ENCODE measurements at places on chromosomes 1 and 21.

DNA sequence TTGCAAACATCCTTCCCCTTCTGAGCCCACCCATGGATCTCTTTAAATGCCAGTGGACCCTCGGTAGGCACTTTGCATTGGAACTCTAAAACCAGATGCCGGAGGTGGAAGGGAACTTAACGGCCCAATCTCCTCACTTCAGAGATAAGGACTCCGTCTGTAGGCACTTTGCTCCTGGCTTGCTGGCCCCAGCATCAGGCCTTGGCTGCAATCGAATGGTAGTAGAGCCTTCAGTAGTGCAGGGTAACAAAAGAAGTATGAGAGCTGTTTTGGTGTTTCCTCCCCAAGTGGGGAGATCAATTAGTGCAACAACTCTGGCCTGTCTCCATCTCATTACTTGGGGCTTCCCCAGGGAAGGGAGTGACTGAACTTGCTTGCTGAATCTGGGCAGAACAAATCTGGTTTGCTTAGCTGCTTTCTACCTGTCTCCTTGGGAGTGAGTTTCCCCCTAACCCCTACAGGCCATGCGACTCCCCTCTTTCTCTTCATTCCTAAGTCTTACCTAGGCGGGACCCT, 70.8 kb downstream of the TENT5C start:
- DNase-seq: no peak

DNA sequence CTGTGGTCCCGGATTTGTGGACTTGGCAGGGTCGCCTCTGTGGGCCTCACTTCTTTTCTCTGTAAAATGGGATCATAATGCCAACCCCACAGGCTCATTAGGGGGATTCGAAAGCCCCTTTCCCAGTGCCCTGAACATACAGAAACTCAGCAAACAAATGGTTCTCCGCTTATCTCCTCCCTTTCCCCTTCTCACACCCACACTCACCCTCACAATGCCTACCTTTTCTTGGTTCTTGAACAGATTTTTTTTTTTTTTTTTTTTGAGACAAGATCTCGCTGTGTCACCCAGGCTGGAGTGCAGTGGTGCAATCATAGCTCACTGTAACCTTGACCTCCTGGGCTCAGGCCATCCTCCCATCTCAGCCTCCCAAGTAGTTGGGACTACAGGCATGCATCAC, 175.7 kb downstream of the KAZN start:
- DNase-seq: no peak

DNA sequence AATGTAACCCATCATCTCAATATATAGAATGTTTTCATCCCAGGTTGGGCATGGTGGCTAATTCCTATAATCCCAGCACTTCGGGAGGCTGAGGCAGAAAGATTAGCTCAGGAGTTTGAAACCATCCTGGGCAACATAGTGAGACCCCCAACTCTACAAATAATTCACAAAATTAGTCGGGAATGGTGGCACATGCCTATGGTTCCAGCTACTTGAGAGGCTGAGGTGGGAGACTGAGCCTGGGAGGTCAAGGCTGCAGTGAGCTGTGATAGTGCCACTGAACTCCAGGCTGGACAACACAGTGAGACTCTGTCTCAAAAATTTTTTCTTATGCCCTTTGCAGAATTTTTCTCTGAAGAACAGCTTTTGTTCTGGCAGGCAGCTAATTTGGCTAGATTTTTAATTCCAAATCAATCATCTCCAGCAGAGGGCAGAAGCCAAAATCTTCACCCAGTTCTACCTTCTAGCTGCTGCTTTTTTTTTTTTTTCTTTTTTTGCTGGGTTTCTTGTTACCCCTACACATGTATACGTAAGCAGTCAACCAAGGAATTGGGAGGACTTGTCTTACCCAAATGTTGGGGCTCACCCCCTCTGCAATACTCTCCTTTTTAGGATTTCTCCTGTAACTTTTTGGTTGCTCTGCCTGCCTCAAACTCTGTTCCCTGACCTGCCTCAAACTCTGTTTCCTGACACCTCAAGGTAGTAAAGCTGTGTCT, 2.7 kb upstream of the RAD54L start:
- DNase-seq: peak; percentile 11

- DNase-seq: peak; percentile 74
Measured at GRCh38 chr1:32201011-32201855, 838 bp downstream of the CCDC28B start.

- no peak for DNase-seq
Measured at GRCh38 chr1:99438656-99439230, 174.5 kb downstream of the PLPPR4 start.

- DNase-seq: no peak
Measured at GRCh38 chr1:172905452-172905851, 145.3 kb downstream of the TNFSF18 start.

- DNase-seq: no peak
Measured at GRCh38 chr1:87615491-87615890, 286.8 kb downstream of the LMO4 start.

- DNase-seq: no peak
Measured at GRCh38 chr1:63818567-63819325, 44.9 kb downstream of the ROR1 start.

DNA sequence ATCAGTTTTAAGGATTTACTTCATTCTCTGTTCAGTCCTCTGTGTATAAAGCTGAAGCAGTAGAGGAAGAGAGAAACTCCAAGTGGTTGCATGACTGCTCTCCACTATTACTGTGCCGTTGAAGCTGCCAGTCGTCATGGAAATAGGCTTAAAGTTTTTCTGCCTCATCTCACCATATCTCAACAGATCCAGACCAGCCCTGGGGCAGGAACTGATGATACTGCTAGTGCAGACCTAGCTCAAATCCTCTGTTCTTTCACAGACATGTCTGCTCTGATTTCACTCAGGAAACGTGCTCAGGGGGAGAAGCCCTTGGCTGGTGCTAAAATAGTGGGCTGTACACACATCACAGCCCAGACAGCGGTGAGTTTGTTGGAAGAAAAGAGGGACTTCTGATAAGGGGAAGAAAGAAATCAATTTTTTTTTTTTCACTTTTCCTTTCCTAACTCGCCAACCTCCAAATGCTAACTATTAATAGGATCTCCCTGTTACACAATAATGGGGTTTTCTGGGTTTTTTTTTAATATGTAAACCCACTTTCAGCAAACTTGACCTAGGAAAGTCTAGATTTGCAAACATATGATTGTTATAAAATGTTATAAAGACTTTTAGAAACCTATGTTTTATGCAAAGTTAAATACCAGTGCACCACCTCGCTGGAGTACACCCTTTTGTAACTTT, 22.2 kb upstream of the STRIP1 start:
- DNase-seq: no peak

DNA sequence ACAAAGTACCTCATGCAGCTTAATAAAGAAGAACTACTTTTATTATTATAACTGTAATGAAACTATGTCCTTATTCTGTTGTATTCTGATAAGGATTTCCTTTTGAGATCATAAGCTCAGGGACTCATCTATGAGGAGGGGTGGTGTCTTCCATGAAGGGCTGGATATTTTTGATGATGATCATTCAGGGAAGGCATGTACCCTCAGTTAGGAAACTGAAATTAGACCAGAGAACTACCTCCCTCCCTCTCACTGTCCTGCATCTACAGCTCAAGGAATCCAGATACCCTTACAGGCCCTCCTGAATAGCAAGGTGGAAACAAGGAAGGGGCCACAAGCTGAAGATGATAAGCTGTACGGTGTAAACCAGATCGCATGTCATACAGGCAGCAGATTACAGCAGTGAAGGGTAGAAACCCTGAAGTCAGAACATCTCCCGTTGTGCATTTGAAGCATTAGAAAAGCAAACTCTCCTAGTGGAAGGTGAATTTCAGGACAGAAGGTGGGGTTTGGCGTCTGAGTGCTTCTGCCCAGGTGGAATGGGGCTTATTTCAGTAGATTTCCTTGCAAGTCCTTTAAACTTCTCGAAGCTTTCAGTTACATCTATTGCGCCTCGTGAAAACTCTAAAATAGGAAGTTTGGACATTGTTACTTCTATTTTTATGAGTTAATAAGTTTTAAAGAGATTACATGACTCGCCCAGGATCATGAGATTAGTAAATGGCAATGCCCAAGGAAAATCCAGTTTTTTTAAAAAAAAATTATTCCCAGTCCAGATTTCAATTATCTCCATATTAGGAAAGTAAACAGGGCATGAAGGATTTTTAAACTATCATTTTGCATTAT, 101.1 kb upstream of the HNRNPU start:
- DNase-seq: no peak

- no peak for DNase-seq
Measured at GRCh38 chr1:63810936-63811469, 37.2 kb downstream of the ROR1 start.

- DNase-seq: no peak
Measured at GRCh38 chr1:145982010-145982723, 14.2 kb downstream of the TXNIP start.

DNA sequence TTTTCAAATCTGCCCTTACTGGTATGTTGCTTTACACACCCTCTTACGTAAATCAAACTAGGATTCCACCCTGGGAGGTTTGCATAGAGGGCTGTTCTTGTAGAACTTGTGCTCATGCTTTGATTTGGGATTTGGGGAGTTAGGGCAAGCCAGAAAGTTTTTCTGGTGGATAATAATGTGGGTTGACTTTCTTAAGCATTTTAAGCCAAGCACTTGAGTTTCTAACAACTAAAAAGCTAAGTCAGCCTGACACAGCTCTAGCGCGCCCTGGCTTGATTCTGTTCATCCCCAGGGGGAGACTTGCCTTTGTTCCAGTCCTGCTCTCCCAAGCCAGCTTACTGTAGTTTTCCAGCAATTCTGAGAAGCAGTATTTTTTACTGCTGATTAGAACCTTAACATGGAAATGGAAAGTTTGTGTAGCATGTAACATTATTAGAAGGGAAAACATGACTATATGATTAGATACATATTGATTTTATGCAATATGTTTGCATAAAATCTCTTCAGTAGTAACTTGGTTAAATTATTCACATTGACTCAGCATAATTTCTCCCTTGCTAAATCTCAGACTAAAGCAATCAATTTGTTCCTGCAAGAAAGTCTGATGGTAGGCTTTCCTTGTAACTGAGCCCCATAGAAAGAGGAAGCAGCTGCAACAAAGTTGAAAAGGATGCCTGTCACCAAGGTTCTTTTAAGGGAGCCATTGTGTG, 11.0 kb upstream of the PGD start:
- DNase-seq: no peak

GRCh38 chr21:37503848-37504467, 137.4 kb downstream of the DYRK1A start:
- DNase-seq: no peak

DNA sequence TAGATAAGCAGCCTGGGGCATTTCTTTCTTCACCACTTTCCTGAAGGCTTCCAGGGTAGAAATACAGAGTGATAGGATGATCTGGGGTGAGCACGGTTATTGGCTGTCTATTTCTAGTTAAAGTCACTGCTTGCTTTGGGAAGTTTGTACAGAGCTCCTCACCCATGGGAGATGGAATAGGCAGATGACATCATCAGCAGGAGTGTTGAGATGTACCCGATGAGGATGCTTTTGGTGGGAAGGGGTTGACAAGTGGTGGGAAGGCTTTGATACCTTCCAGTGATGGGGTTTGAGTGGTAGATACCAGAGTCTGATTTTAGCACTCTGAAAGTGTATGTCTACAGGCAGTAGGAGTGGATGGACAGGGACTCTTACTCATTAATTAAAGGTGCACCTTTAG, 112.6 kb downstream of the BRINP2 start:
- no peak for DNase-seq

DNA sequence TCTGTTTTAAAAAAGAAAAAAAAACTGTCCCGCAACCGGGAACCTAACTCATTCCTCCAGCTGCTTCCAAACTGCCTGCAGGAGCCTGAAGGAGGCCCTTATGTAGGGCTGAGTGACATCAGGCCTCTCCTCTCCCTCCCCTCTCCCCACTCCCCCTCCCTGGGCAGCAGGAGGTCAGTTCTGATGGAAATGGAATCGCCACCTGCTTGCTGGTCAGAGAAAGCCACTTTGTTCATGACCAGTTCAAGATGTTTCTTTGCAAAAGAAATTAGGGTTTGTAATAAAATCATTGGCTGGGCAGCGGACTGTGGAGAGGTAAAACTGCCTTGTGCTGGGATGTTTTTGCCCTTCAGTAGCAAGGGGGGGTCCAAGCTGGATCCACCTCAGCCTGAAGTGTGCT, at the start of gene MAP1LC3C:
Gene MAP1LC3C (minus strand): TSS at position 73 of the 400 bp plus-strand sequence. CDS start 90 bp downstream, outside the sequence.
- no peak for DNase-seq

DNA sequence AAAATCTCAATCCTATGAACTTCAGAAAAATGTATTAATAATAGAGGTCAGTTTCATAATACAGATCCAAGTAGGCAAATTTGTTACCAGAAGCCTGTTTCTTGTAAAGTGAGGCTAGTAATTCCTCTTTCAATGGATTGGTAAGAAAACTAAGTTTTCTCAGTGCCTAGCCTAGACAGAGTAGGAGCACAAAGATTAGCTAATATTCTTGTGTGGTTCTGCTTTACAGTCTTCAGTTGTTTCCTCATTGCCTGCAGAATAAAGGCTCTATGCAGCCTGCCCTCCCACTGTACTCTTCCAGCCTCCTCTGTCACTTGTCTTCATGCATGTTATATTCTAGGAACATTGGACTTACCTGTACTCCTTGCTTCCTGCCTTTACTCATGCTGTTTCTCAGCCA, 2.4 kb upstream of the PPP1R15B start:
- no peak for DNase-seq

Measured in effector memory CD8-positive, alpha-beta T cell (primary cell).